NCI-H1694 treated with DMSO at 0.1 percent for 48 hours (cell line): ENCODE measurements at places on chromosomes 1 and 21.

DNA sequence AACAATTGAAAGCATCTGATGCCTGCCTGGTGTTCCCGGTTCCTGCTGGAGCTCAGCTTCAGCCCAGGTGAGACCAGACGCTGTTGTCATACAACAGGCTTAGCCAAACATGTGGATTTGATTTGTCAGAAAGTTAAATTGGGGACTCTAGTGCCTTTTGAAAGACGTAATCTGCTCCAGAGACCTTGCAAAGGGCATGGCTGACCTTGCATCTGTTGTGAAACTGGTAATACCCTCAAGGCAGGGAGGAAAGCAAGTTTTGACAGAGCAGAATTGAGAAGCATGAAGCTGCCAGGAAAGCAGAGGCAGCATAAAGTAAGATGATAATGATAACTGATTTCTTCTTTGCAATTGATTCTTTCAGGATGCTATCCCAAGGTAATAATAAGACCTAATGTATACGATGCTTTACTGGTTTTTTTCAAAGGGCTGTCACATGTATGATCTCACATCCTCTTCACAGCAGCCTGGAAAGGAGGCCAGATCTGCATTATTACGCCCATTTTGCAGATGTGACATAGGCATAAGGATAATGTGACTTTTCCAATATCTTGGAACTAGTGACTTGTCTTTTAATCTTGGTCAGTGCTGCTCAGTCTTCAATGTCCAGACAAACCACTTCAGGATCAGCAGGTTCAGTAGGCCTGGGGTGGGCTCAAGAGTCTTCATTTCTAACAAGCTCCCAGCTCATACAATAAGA is 24.7 kb upstream of the CNN3 start:
- DNase-seq: no peak

GRCh38 chr1:40344597-40344996 is 27.5 kb upstream of the COL9A2 start:
- DNase-seq: no peak

DNA sequence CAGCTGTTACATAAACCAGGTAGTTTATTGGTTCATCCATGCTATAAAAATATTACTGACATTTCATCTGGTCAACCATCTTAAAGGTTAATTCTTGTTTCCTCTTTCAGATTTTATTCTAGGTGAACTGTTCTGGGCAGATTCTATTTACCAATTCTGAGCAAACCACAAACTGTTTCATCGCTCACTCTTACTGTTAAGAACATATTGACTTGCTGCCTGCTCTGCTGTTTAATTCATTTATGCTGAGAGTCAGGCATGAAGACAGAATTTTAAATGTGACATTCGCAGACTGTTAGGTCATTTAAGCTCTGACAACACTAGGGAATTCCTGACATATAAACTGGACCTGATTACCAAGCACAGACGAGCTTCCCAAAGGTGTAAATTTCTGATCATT is 98.3 kb downstream of the PIGK start:
- no peak for DNase-seq

GRCh38 chr1:115815694-115816093 is 25.2 kb downstream of the NHLH2 start:
- DNase-seq: no peak

DNA sequence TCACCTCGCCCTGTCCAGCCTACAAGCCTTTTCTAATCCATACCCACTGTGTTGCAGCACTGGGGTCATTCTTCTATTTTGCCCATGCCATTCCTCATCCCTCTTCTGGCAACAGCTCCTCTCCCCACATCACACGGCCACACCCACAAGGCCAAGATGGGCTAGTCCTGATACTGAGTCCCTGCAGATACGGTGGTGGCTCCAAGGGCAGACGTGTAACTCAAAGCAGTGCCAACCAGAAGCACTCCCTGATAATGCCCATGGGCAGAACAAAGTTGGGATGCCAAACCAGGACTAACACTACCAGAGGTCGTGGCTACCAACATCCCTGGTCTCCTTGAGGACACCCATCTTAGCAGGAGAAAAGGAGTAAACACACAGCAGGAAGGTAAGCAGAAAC is 64.8 kb downstream of the APP start:
- DNase-seq: no peak

DNA sequence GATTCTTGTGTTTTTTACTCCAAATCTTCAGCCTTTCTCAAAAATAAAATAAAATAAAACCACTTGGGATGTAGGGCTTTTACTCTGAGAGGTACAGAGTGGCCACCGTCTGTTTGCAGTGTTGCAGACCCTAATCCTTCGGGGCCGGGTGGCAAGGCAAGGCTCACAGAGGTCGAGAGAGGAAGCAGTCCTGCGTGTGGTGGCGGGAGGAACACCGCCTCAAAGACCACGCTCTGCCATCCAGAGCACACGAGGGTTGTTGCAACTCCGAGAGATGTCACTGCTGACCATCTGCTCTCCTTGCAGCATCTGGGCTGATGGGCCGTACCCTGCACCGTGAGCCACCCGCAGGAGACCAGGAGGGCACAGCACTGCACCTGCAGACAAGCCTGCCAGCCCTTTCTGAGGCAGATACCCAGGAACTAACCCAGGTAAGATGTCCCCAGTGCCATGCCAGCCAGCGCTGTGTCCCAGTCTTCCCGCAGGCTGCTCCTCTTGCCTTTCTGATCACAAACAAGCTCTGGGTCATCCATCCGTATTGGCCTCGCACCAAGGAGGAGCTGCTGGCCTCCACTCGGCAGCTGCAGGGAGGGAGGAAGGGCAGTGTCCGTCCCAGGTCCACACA is 31.5 kb downstream of the SNAP47 start:
- DNase-seq: no peak

- no peak for DNase-seq
Observed at GRCh38 chr1:231139659-231140654, 21.9 kb upstream of the TRIM67 start.

GRCh38 chr1:78044796-78045562 is 787 bp upstream of the GIPC2 start:
- DNase-seq: no peak

GRCh38 chr1:157842939-157843338 is 1.3 kb upstream of the CD5L start:
- no peak for DNase-seq

GRCh38 chr1:222653178-222653827 is 35.4 kb downstream of the MIA3 start:
- no peak for DNase-seq

DNA sequence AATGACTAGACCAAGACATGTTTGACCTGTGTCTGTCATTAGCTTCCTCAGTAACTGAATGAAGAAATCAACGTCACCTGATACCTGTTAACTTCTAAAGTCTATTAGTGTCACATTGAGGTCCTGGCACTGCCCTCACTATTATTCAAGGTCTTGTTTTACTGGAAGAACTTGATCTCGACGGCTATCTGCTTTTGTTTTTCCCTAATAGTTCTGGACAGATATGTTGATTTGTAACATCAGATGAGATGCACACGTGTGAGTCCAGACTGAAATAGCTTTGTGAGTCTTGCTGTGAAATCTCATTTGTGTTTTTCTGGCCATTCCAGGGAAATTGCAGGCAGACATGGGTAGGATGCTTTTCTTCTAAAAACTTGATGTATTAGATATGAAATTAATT is 159.2 kb downstream of the RYR2 start:
- no peak for DNase-seq

DNA sequence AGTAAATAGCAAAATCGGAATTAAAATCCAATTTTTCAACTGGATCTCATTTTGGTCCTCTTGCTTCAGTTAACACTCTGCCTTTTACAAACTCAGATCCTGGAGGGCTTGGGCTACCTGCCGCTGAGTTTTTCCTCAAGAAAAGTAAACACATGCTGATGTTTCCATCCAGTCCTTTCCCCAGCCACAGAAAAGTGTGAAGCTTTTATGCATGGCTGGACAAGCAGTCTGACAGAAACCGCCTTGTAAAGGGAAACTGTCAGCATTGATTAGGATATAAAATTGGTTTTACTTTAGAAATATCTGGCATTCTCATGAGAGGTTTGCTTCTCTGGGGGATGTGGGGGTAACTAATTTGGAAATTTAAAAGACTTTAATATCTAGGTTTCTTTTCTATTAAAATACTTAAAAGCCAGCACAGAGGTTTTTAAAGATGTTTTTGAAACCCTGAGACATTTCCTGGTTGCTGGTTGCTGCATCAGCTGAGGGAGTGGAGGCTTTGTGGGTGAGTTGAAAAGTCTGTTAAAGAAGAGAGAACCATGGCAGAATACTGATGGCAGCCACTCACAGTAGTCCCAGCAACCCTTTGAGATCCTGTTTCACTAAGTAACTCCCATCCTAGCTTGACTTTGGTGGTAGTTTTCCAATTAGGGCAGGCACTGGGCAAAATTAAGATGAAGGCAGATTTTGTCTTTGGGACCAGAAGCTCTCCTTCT is 238.3 kb downstream of the PAPPA2 start:
- no peak for DNase-seq

- DNase-seq: no peak
Observed at GRCh38 chr21:33113131-33113530, 43.2 kb downstream of the OLIG1 start.

DNA sequence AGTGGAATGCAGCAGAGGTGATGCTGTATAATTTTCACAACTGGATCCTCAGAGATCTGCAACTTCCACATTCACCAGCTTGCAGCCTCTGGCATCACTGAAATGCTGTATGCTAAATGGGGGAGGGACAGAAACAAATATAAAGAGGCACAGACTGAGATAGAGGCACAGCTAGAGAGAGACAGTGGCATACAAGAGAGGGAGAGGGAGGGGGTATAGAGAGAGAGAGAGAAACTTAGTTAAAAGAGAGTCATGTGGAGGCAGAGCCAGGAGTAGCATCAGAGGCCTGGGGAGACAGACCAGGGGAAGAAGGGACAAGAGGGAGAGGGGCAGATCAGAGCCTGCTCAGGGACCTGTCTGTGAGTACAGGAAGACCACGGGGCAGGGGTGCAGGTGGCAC is 84.5 kb upstream of the GRIK3 start:
- no peak for DNase-seq
